HFFc6 (cell line): ENCODE measurements at places on chromosomes 4 and X.
A peak's percentile ranks its signal among the peaks of the same experiment; 100 is the strongest.

DNA sequence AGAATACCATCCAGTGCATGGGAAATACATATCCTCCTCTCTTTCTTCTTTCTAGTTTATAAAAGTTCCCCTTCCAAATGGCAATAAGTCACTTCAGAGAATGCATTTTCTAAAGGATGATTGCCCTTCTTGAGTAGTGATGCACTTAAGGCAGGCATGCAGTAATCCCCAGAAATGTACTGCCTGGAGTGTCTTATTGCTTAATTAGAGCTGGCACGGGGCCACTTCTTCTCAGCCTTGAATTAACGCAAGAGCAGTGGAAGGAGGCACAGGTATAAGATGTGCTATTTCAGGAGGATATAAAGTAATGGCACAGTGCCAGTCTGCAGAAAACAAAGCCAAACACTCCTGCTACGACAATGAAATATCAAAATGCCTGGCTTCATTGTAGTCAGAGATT lies 371.4 kb upstream of the FAM241A start:
- H3K36me3 ChIP-seq = no peaks in the 10 kb centered on the region
- no peak overlapping the region for H3K4me3 ChIP-seq
- H3K4me1 ChIP-seq = peaks cover 28% of the 10 kb centered on the region

- no peaks in the 10 kb centered on the region for H3K36me3 ChIP-seq
- no peaks in the 10 kb centered on the region for H3K4me1 ChIP-seq
- H3K27me3 ChIP-seq = no peaks in the 10 kb centered on the region
- no peak overlapping the region for H3K4me3 ChIP-seq
Measured at GRCh38 chr4:82005158-82005557, 368.6 kb downstream of the HNRNPD start.

DNA sequence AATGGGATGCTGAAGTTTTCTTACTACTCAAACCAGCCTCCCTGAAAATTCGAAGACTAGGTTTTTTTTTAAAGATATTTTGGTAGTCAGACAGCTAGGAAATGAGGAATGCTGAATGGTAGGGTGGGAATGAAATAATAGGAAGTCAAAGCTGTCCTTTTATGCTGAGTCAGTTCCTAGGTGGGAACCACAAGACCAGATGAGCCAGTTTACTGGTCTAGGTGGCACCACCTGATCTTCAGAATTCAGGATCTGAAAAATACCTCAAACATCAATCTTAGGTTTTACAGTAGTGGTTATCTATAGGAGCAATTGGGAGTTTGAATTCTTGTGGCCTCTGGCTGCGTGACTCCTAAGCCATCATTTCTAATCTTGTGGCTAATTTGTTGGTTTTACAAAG lies 183.1 kb upstream of the GALNT7 start:
- H3K4me3 ChIP-seq = no peak overlapping the region
- no peaks in the 10 kb centered on the region for H3K36me3 ChIP-seq
- DNase-seq = no peak
- H3K27ac ChIP-seq = no peak overlapping the region
- peaks cover 8% of the 10 kb centered on the region; the same call in 1 of the 2 replicates for H3K27me3 ChIP-seq

DNA sequence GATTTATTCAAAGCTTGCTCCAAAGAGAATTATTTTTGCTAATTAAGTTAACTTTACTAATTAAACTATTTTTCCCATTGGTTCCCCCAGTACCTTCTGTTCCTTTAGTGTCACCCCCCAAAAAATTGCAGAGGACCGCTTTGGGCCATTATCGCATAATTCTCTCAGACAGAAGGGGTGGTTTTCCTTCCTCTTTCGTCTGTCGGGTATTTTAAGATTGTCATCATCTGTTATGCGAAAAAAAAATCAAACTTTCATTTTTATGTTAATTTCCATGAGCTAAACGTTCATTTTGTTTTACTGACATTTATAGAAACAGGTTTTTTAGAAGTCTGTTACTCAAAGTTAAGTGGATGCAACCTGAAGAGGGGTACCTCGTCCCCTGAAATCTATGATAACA lies 76.2 kb upstream of the DDX3X start:
- no peaks in the 10 kb centered on the region for H3K36me3 ChIP-seq
- H3K4me3 ChIP-seq = no peak overlapping the region
- no peaks in the 10 kb centered on the region for H3K4me1 ChIP-seq
- DNase-seq = no peak

DNA sequence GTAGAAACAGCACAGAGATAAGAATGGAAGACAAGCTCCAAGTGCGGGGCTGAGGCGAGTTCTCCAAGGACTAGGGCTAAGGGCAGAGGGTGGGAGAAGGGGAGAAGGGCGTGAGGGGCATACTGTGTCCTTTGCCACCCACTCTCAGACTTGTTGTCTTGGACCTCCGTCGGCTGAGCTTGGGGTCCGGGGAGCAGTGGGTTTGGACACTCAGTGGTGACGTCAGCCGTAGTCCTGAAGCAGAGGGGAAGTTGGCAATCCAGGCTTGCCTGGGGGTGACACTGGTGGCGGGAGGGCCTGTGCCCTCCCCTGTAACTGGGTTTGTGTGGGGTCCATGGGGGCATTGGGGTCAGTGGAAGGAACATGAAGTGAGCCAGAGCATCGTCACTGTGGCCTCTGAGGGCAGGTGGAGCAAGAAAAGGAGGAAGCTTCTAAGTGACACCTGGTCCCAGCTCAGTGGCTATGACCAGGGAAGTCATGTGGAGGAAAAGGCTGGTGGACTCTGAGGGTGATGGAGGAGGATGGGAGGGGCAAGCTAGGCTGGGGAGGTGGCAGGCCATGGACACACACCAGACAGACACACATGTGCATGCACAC lies 17.6 kb downstream of the CD99 start:
- peak overlapping the region; percentile 84 for H3K4me3 ChIP-seq
- H3K27me3 ChIP-seq = peaks cover 9% of the 10 kb centered on the region
- DNase-seq = no peak
- H3K36me3 ChIP-seq = peaks cover 28% of the 10 kb centered on the region
- peaks cover 69% of the 10 kb centered on the region for H3K4me1 ChIP-seq
- H3K27ac ChIP-seq = peak overlapping the region; percentile 97

DNA sequence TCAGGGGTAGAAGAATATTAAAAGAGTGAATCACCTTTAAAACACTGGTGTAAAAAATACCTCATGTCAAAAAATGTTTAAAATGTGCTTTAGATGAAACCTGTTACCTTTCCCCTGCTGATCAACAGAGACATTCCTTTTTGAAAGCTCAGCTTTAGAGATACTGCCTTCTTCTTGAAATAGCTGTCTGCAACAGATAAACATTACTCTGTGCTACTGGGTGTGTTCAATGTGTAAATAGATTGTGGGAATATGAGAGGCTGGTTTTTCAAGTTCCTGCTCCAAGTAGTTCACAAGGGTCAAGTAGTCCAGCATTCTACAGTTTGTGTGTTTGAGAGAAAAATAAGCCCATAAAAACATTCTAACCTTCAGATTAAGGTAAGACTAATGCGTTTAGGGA lies at the start of gene SYTL5:
Gene SYTL5, plus strand, starts transcription at position 263 of the 400 bp plus-strand sequence. CDS start 27,337 bp downstream, outside the sequence.
- H3K4me3 ChIP-seq = no peak within 1 kb of the TSS
- H3K27ac ChIP-seq = no peak within 1 kb of the TSS
- H3K4me1 ChIP-seq = no peaks in the 10 kb centered on the region
- no peak for DNase-seq

DNA sequence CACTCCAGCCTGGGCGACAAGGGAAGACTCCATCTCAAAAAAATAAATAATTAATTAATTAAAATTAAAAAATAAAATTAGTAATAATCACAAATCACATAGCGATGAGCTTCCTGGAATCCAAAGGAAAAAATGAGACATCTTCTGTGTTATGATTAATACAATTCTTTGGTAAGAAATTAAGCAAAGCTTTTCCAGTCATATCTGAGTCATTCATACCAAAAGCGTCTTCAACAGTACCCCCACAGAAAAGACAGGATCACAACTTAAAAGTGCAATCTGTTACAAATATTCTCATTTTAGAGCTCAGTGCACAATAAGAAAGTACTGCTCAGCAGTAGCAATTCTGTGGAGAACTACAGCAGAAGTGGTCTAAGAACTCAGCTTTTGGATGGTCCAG lies 168.5 kb upstream of the MXRA5 start:
- peak overlapping the region; percentile 50 for H3K4me3 ChIP-seq
- peaks cover 23% of the 10 kb centered on the region for H3K4me1 ChIP-seq
- H3K27ac ChIP-seq = peak overlapping the region; percentile 76

DNA sequence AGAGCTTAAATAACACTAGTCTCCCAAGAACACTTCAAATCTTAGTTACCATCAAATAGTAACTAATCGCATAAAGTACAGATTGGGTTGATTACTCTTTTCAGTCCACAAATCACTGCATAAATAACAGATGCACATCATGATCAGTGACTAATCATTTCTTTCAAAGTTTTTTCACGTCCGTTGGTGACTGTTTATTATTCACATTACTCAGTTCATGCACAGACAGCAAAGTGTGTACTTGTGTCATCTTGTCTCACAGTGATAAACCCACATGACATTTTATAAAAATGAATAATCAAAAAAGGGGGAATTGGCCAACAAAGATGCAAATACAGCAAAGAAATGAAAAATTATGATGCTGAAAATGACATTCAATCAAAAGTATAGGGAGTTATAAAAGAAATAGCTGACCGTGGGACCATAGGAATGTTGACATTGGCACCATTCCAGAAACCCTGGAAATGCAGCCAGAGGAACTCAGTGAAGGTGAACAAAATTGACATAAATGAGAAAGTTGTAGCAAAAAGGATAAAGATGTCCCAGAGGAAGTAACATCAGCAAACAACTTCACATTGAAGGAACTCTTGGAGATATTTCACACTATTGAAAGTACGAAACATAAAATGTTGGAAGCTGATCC lies 161.5 kb downstream of the SOX3 start:
- H3K4me1 ChIP-seq = no peaks in the 10 kb centered on the region
- H3K36me3 ChIP-seq = no peaks in the 10 kb centered on the region
- H3K4me3 ChIP-seq = no peak overlapping the region
- DNase-seq = no peak

GRCh38 chrX:132044953-132045352 lies 21.9 kb downstream of the STK26 start:
- H3K36me3 ChIP-seq = no peaks in the 10 kb centered on the region
- no peak overlapping the region for H3K4me3 ChIP-seq
- no peaks in the 10 kb centered on the region for H3K27me3 ChIP-seq

DNA sequence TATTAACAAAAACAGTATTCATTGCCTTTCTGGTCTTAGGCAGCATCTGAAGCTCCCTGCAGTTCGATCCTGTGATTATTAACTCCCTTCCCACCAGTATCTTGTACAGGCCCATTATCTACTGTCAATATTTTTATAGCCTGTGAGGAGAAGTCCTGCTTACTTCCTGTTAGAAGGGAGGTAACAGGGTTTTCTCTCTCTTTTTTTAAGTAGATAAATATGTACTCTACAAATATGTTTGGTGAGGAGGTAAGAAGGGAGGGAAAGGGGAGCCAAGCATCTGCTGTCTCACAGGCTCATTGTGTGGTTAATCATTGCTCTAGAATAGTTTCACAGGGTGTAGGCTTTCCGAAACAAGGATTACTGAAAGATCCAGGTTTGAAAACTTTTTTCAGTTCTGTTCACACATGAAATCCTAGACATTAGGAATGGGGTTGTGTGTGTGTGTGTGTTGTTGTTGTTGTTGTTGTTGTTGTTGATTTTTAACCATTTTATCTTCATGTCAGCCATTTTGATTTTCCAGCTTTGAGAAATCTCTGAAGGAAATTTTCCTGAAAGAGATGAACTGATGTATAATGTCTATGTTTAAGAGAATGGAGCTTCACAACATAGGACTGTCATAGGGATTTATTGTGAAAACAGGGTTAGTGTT lies 14.2 kb downstream of the ATOH1 start:
- DNase-seq = no peak
- no peaks in the 10 kb centered on the region for H3K36me3 ChIP-seq
- H3K27ac ChIP-seq = no peak overlapping the region
- no peak overlapping the region for H3K4me3 ChIP-seq
- no peaks in the 10 kb centered on the region for H3K27me3 ChIP-seq

- H3K4me3 ChIP-seq = peak within 1 kb of the TSS; percentile 100
- peaks cover 41% of the 10 kb centered on the region for H3K4me1 ChIP-seq
- DNase-seq = peak; percentile 83
- H3K27ac ChIP-seq = peak within 1 kb of the TSS; percentile 98
- H3K36me3 ChIP-seq = peaks cover 7% of the 10 kb centered on the region; the same call in 1 of the 2 replicates
Measured at GRCh38 chrX:70133303-70134115, at the start of gene IGBP1. IGBP1 (plus strand) TSS chrX:70133447; CDS start chrX:70133948, 501 bp downstream.

DNA sequence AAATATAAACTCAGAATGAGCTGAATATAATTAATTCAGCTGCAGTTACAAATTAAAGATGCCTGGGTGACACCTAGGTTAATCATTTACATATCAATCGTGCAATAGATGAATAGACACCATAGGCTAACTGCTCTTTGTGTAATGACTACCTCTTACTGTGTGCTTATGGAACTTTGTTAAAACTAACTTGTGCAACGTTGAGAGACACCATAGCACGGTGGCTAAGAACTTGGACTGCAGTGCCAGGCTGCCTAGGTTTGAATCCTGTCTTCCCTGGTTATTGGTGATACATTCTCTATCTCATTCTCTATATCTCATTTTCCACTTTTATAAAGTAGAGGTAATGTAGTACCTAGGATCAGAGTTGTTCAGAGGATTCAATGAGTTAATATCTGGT lies 46.9 kb downstream of the SMAD1 start:
- H3K27ac ChIP-seq = no peak overlapping the region
- DNase-seq = no peak
- H3K4me3 ChIP-seq = no peak overlapping the region
- H3K4me1 ChIP-seq = peaks cover 25% of the 10 kb centered on the region

DNA sequence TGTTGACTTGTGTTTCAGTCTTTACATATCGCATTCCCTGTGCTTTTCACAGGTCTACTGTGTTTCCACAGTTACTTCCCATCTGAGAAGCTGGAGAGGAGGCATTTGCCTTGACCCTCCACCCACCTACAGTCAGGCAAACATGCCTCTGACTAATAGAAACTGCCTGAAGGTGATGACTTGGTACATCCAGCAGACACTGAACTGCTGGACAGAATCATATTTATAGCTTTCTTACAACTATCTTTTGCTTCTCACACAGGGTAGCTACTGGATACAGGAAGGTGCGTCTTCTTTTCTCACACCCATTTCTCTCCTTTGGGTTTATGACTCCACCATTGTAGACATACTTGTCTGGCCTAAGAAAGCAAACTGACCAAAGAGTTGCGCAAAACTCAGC lies 58.0 kb downstream of the VGLL1 start:
- no peak overlapping the region for H3K27ac ChIP-seq
- no peaks in the 10 kb centered on the region for H3K36me3 ChIP-seq
- no peak for DNase-seq
- peaks cover 9% of the 10 kb centered on the region for H3K4me1 ChIP-seq

DNA sequence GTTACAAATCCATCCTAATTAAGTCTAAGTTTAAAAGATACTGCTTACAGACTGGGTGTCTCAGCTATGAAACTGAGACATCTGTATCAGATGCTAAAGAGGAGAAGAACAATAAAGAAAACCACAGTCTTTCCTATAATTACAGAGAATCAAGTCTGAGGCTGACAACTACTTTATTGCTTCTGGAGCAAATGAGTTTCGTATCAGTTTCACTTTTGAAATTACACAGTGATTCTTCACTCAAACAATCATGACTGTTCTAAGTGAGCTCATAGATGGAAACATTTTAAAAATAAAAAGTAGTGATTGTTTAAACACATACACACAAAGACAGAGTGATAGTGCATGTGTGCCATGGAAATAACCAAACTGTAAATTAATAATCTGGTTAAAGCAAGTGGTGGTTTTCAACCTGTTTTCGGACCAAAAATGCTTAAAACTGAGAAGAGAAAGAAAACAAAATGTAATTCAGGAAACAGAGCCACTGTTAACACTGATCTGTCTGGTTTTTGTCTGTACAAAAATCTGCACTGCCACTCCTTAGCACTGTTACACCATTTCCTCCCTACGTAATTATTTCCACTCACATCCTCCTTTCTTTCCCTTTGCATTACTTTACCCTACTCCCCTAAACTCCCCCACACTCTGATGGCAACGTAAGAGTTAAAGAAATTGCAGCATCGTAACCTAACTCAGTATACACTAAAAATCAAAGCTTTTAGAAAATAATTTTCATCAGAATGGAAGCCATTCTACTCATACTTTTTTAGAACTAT lies 12.5 kb downstream of the RFC1 start:
- peak overlapping the region; percentile 95 for H3K27ac ChIP-seq
- peaks cover 18% of the 10 kb centered on the region for H3K36me3 ChIP-seq
- peak overlapping the region; percentile 85 for H3K4me3 ChIP-seq
- peak; percentile 23 for DNase-seq
